ENCODE measurements at places on chromosomes 2 and 18.

DNA sequence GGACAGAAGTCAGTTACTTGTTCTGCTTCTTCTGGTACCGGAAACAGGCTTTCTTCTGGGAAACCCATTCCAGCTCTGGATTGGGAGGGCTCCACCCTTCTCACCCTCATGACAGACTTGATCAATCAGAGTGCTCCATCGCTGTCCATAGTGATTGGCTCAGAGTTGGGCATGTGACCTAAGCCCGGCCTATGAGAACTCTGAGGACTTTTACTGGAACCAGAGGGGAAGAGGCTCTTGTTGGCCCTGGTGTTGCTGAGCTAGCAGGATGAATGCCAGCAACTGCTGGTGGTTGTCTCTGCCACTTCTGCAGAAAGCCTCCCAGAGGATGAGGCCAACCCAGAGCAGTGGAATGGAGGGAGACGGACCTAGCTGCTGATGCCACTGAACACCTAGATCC lies 33.3 kb downstream of the TMEM37 start:
- ATAC-seq, result peak; percentile 69

DNA sequence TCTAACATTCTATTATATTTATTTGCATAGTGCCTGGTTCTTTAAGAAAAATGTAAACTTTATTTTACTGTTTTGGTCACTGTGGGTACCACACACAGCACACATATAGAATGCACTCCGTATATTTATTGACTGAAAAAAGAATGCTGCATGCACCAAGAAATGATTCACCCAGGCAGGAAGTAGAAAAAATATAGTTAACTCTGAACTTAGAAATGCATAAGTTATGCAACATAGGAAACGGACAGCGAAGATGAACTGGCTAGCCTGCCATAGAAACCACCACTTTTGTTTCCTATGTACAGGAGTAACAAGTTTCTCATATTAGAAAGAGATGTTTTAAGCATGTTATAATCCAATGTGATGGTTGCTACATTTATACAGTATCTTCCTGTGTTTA lies 635.8 kb downstream of the DSC3 start:
- no peak for ATAC-seq

GRCh38 chr2:28751956-28752630 lies 463 bp downstream of the PPP1CB start:
- ATAC-seq, result peak; percentile 34

GRCh38 chr18:58341916-58342315 lies 287.0 kb downstream of the ALPK2 start:
- no peak for ATAC-seq

DNA sequence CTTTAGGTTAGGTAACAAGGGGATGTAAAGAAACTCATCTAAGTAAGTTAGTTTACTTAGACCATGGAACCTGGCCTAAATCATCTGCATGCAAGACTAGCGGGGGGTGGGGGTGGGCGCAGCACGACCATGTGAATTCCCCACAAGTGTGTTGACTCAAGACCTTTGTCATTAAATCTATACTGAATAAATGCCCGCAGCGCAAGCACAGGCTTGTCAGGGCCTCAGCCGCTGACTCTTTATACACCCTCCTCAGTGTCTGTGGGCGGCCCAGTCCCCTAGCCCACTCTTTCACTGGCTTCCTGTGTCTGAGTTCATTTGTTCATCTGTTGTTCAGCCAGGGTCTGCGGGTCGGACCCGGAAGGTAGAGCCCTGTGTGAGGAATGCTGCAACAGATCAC lies 17.8 kb downstream of the MAP3K2 start:
- no peak for ATAC-seq
